ENCODE measurements at places on chromosomes 2 and 18.

GRCh38 chr2:233455491-233455890, 101.2 kb downstream of the DGKD start:
- no peak for DNase-seq

GRCh38 chr2:234949762-234950434, 1.9 kb upstream of the SH3BP4 start:
- DNase-seq: peak; percentile 44

DNA sequence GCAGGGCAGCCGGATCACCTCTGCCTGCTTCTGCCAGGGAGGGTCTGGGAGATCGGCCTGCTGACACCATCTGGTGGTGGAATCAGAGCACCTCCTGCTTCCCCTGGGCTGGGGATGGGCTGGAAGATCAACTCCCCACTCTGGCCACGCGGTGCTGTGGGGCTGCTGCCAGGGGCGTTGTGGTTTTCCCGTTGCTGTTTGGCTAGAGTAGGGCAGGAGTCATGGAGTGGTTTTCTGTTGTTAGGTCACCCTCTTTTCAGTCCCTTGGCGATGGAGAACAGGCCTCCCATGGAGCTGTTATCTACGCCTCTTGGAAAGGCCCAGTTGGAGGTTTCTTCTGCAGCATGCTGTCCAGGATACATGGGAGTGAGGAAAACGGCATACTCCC, 15.2 kb downstream of the BCL2L11 start:
- DNase-seq: no peak

DNA sequence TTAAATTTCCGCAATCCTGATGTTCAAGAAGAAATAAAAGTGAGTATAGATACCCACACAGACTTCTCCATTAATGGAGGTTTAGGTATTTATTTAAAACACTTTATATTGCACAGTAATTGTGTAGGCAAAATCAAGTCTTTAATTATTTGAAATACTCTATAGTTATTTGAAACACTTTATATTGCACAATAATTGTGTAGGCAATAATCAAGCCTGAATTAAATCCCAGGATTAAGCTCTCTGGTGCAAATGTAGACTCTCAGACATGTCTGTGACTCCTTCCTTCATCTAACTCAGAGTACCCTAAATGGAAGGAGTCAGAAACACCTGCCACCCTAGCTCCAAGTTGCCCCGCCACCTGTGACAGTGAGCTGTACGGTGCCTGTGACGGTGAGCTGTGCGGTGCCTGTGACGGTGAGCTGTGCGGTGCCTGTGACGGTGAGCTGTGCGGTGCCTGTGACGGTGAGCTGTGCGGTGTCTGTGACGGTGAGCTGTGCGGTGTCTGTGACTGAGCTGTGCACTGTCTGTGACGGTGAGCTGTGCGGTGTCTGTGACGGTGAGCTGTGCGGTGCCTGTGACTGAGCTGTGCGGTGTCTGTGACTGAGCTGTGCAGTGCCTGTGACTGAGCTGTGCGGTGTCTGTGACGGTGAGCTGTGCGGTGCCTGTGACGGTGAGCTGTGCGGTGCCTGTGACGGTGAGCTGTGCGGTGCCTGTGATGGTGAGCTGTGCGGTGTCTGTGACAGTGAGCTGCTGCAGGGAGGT, 11.0 kb downstream of the SLC3A1 start:
- DNase-seq: no peak

DNA sequence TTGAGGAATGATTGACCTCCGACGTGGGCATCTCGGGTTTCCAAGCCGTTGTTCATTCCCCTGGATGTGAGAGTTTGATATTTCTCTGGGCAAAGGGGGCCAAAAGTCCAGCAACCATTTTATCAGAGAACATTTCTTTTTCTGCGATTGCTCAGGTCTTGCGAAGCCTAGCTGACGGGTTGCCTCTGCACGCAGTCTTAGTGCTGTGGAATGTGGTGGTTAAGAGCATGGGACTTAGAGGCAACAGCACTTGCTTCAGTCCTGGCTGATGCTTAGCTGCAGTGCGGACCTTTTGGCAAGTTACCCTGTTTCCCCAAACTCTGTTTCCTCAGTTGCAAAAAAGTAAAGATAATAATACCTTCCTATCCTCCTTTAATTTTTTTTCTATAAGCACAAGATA, 45.0 kb downstream of the FAP start:
- DNase-seq: no peak

DNA sequence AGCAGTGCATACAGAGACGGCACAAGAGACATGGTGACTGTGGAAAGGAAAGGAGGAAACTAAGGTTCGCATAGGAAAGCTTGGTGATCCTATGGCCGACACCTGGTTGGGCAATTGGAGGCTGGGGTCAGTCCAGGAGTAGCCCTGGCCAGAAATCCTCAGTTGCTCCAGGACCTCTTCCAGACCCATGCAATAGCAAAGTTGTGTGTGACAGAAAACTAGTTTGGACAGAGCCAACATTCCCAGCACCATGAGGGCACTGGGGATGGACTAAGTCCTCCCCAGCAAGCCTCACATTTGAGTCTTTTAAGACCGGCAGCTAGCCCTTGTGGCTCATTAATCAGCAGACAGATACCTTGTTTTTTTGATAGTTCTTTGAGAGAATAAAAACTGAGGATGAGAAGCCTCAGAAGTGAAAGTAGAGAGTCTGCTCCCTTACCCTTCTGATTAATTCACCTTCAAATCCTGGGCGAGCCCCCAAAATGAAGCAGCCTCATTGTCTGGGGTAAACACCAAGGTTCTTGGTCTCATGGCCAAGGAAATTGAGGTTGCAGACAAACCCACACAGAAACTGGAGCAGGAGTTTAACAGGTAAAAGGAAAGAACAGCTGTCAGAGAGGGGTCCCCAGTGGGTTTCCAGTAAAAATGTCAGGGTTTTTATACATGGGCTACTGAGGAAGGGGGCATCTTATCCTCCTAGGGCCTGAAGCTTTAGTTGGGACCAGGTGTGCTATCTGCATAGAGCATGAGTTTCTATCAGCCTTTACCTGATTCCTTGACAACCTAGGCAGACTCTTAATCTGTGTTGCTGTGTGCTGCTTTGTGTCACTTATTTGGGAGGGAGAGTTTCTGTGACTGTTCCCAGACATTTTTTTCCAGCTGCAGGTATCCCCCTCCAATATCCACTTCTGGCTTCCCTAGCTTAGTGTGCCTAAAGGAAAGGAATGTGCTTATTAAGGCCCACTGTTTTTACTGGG, 39.1 kb downstream of the STK17B start:
- no peak for DNase-seq

DNA sequence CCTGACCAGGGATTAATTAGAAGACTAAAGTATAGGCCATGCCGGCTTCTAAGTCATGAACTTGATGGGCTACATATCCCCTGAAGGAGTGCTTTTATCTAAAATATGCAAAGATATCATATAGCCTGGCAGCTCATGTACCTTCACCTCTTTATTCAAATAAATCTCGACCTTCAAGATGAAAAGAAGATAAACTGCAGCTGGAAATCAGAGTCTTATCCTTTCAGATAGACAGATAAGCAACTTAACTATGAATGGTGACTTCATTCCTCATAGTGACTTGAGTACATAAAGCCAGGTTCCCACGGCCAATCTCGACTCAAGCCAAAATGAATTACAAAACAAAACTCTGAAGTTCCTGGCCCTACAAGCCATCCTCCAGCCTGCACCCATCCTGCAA, 165.3 kb upstream of the KLHL29 start:
- DNase-seq: no peak

- no peak for DNase-seq
Measured at GRCh38 chr2:231239751-231240150, 41.3 kb downstream of the ARMC9 start.

DNA sequence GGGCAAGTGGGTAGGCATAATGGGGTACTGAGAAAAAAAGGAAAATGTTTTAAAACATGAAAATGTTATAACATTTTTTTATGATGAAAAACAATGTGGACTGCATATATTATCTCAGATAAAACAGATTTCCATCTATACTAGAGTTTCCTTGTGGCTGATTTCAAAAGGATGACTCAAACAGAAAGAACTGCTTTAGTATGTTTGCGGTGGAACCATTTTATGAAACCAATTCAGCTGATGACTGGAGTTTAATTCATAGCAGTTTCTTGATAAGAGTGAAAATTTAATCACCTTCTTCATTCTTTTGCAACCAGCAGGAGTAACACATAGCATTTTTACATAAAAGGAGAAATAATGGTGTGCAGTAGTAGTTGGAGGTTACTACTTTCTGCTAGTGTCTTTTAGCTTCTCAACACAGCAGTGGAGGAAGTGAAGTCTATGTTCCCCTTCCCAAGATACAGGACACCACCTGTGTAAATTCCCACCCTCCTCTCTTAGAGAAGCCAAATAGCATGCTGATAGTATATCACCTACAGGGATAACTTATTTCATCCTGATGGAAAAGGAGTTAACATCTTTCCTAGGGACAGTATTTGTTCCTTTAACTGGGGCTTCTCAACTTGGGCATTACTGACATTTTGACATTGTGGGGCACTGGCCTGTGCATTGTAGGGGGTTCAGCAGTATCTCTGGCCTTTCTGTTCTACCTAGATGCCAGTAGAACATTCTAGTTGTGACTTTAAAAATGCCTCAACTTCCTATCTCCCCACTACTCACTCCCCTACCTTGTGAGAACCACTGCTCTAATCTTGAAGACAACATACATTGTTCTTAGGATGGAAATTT, 29.9 kb downstream of the PELI1 start:
- DNase-seq: no peak

DNA sequence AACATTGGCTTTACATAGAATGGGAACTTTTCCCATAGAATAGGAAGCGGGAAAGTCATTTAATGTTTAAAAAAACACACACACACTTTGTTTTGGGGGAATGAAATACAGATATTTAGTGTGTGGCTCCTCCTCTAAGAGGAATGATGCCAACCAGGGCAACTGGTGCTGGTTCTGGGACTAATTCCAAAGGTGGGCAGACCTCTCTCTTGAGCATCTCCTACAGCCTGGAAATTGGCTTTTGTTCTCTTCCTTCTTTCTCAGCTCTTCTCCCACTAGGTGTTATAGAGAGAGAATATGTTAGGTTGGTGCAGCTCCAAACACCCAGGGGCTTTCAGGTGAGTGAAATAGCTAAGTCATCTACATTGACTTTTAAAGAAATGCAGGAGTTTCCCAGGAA, 190.1 kb downstream of the RAD51AP2 start:
- DNase-seq: no peak

GRCh38 chr2:241936457-241937133, 67.1 kb downstream of the RTP5 start:
- DNase-seq: no peak

DNA sequence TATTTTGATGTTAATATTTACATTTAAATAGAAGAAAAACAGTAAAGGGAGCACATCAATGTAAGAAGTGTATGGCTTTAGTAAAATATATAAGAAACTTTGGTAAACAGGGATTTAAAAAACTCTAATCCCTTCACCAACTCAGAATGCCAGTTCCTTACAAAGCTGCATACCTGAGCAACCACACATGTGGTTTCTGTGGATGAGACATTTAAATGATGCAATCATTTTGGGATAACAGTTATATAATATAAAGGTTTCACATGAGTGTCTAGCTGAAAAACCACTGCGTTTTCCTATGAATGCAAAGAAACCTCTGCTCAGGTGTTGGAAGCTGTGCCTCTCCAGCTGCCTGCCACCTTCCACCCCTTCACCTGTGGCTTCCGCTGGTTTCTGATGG, 209.1 kb upstream of the REV1 start:
- DNase-seq: no peak

DNA sequence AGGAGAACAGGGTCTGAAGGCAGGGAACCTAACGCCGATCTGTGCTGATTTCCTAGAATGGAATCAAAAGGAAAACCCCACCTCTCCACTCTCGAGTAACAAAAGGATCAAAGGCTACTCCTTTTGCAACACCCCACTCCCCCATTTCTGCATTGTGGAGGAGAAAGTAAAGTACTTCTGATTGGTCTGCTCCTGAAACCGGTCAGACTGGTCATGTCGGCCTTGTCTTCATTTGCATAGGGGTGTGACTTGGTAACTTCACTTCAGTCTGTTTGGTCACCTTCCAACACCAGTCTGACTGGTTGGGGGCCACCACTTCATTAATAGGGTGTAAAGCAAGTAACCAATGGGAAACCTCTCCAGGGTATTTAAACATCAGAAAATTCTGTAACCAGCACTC, 771.9 kb downstream of the ERBB4 start:
- DNase-seq: no peak

GRCh38 chr2:201152999-201153815, 29.7 kb upstream of the CASP10 start:
- peak; percentile 73 for DNase-seq

- DNase-seq: no peak
Measured at GRCh38 chr2:105365206-105365605, 27.9 kb downstream of the C2orf49 start.

GRCh38 chr2:174052584-174052976, 87.4 kb upstream of the SP3 start:
- no peak for DNase-seq

DNA sequence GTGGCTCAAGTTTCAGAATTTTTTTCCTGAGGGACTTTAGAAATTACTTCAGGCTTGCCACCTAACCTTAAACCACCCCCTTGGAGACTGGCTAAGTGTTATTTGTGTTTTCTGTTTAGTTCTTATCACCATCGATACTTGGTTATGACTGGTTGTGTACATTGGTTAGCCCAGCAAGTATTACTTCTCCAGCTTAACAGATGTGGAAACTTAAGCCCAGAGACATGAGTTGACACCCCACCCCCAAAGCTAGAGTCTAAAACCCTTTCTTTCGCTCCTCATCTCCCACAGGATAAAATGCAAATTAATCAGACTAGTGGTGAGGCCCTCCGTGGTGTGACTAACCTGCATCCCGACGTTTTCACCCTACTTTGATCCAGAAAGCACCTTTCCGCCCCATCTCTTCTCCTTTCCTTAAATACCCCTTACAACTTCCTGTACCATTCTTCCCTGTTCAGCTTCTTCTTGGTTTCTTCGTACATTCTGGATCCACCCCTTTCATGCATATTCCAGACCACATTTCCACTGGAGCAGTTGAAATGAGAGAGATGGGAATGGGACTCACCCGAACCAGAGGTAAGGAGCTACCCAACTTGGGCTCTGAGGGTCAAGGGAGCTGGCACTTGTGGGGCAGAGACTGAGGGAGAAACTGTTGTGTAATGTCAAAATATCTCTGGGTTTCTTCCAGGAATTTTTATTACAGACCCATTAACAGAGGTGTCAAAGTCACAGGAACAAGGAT, 819 bp upstream of the MAP3K2 start:
- no peak for DNase-seq

DNA sequence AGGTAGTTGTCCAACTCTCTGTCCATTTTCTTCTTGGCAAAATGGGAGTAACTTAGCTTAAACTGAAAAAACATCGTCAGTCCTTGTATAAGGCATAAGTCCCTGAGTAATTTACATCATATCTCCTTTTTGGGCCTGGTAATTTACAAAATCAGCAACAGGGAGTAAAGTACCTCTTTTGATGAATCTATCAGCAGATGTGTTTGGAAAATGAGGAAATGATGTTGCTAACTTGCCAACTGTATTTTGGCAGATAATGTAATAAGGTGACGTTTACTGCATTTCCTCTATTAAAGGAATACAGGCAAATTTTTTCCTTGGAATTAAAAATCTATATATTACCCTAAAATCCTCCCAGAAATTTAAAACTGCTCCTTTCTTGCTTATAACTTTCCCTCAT, 29.2 kb downstream of the ANKRD44 start:
- DNase-seq: no peak

GRCh38 chr18:69854455-69854854, 93.2 kb downstream of the CD226 start:
- no peak for DNase-seq

DNA sequence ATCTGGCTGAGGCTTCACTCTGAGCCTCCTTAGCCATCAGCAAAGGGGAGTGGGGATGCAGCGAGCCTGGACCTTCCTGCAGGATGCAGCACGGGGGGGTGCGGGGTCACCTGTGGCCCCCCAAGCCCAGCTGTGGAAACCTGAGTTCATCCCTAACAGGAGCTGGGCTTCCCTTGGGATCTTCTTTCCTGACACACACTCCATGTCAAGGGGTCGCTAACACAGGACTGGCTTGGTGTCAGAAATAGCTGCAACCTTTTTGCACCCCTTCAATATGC, 174.7 kb downstream of the RTP5 start:
- DNase-seq: no peak
